ENCODE measurements at places on chromosomes 16 and 17.

DNA sequence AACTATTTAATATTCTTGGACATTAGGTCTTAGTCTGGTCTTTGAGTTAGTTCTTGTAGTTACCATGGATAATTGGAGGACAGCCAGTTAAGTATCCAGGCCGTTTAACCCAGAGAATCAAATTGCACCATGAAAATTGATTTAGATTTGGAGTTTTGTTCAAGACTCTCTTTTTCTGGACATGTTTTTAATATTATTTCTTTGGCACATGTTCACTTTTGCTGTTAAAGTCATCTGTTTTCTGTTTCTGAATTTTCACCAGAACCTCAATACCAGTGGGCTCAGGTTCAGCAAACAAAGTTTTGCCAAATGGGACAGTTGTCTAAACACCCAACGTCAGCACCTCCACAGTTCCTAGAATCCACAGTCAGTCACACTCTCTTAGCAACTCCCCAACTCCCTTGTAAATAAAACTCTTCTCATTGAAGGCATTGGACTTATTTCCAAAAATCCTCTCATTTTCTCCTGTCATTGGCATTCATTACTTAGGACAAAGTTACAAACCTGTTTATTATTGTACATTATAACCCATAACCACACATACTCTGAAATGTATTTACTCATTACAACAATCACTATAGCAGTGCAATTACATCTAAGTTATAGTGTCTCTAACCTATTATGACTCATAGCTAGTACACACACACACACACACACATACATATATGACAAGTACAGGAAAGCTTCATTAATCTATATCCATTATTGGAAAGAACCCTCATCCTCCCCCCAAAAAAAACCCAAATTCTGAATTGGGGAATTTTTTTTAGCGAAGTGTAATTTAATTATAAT is 33.5 kb upstream of the DNAH9 start:
- peak; percentile 40 for DNase-seq

DNA sequence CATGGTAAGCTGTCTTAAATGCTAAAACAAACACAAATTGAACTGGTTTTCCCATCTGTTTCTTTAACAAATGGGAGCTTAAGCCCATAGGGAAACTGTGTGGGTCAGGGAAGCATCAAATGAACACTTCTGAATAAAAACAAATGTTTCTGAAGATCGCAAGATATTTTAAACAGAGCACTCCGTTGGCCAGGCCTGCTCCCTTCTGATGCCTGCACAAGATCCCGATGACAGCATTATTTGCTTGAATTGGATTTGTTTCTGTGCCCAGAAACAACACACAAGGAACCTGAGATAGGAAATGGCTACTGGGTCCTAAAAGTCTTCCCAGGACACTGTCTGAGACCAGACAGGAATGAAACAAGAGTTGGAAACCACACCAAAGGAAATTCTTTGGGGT is 425.8 kb upstream of the ZFHX3 start:
- DNase-seq: no peak

- no peak for DNase-seq
Measured at GRCh38 chr16:86127366-86127765, 228.4 kb downstream of the IRF8 start.

- no peak for DNase-seq
Measured at GRCh38 chr16:54265575-54266107, 20.9 kb downstream of the IRX3 start.

DNA sequence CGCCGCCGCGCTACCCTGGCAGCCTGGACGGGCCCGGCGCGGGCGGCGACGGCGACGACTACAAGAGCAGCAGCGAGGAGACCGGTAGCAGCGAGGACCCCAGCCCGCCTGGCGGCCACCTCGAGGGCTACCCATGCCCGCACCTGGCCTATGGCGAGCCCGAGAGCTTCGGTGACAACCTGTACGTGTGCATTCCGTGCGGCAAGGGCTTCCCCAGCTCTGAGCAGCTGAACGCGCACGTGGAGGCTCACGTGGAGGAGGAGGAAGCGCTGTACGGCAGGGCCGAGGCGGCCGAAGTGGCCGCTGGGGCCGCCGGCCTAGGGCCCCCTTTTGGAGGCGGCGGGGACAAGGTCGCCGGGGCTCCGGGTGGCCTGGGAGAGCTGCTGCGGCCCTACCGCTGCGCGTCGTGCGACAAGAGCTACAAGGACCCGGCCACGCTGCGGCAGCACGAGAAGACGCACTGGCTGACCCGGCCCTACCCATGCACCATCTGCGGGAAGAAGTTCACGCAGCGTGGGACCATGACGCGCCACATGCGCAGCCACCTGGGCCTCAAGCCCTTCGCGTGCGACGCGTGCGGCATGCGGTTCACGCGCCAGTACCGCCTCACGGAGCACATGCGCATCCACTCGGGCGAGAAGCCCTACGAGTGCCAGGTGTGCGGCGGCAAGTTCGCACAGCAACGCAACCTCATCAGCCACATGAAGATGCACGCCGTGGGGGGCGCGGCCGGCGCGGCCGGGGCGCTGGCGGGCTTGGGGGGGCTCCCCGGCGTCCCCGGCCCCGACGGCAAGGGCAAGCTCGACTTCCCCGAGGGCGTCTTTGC is 3.1 kb downstream of the HIC1 start:
- DNase-seq: no peak

DNA sequence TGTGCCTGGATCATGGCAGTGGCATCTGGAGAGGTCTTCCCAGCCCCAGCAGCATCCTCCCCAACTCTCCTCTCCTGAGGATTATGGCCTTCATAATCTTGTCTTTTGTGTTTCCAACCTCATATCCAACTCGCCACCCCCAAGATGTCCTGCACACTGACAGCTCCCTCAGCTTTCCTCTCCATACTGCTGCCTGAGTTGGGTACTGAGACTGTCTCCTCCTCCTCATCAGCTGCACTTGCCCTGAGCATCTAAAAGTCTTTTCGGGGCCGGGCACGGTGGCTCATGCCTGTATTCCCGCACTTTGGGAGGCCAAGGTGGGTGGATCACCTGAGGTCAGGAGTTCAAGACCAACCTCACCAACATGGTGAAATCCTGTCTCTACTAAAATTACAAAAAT is 2.0 kb downstream of the CD300LB start:
- DNase-seq: no peak

DNA sequence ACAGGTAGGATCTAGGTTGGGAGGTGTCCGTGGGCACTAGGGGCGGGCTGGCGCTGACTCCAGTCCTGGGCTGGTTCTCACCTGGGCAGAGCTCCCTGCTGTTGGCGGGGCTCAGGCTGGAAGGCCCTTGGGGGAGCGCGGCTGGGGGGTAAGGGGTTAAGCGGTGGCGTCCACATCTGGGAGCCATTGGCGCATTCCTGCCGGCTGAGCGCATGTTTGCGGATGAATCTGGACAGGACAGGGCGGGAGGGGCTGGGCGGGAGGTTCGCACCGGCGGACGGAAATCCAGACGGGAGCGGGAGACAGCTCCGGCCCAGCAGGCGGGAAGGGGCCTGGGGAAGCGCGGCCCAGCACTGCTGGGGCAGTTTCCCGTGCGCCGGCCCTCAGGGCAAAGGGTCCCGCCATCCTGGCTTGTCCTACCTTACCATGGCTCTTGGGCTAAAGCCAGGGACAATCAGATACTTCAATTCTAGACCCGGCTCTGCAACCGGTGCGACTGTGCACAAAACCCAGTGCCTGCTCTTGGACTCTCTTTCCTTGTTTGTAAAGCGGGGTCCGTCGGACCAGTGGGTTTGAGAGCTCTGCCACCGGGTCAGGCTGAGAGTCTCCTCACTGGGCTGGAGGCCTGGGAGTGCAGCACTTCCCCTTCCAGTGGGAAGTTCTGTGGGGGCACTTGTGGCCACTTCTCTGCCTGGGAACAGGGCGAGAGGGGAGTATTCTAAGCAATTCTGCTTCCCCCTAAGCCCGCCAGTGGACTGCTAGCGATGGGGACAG is 7.8 kb downstream of the RARA start:
- DNase-seq: no peak

- DNase-seq: no peak
Measured at GRCh38 chr16:4051591-4051990, 64.7 kb downstream of the ADCY9 start.

DNA sequence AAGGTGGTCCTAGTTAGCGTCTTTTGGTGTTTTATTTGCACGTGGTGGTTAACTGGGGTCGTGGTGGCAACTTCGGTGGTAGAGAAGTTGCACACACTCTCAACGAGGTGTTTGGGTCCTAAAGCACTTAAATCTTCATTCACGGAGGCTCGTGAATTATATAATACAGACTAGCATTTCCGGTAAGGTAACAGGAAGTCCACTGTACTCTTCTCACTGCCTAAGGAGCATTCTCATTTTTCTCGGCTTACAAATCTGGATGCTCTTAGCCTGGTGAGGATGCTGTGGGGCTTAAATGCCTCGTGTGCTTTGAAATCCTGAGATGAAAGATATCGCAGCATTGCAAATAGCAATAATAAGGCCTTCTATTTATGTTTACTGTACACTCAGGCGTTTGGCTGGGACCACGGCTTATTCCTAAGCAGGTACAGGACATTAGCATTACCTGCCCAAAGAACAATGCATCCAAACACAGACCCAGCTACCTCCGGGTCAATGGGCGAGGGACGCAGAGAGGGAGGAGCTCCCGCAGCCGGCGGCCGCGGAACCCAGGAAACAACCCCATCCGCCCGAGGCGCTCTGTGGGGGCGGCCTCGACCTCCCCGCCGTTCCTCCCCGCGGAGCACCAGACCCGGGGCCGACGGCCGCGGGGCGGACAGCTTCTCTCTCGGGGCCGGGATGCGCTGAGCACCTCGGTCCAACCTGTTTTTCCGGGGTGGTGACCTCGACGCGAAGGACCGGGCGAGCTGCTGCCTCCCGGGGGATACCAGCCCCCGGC is 856 bp downstream of the DNAJA2 start:
- DNase-seq: no peak

- no peak for DNase-seq
Measured at GRCh38 chr16:62752854-62753253, 716.6 kb upstream of the CDH8 start.
